ENCODE measurements at places on chromosomes 2 and 18.

- ATAC-seq: no peak
Measured at GRCh38 chr2:128354726-128355470, 36.2 kb upstream of the HS6ST1 start.

- ATAC-seq: no peak
Measured at GRCh38 chr18:995629-996028, 91.0 kb downstream of the ADCYAP1 start.

GRCh38 chr2:133158024-133158423, 410.2 kb downstream of the NCKAP5 start:
- no peak for ATAC-seq

GRCh38 chr2:101294861-101295260, 13.6 kb downstream of the RNF149 start:
- ATAC-seq: no peak

DNA sequence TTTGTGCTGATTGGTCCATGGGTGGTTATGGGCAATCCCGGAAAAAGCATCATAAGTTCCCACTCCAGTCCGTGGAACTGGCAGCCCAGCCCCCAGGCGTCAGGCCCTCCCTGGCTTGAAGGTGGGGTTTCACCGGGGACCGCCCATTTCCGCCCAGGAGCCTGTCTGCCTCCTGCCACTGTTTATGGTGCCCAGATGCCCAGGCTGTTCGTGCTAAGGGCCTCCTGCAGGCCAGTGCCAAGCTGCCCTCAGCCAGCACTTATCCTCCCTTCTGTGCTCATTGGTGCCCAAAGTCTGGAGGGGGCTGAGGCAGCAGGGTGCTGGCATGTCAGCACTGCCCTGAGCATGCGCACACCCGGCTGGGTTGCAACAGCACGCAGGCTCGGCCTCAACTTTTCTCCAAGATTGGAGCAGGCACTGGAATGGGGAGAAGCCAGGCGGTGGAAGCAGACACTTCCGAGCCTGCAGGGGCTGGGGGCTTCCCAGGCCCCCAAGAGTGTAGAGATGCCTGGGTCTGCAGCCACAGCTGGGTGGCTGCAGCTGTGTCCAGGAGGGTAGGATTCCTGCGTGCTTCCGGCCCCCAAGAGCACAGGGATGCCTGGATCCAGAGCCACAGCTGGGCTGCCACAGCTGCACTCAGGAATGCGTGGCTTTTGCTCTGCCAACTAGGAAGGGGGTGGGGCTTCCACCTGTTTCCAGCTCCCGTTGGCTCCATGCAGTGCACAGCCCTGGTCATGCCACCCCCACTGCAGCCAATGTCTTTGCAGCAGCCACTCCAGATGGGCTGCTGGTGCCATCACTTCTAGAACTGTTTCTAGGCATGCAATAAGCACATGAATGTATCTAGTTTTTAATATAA, 74.0 kb downstream of the AGPS start:
- no peak for ATAC-seq

DNA sequence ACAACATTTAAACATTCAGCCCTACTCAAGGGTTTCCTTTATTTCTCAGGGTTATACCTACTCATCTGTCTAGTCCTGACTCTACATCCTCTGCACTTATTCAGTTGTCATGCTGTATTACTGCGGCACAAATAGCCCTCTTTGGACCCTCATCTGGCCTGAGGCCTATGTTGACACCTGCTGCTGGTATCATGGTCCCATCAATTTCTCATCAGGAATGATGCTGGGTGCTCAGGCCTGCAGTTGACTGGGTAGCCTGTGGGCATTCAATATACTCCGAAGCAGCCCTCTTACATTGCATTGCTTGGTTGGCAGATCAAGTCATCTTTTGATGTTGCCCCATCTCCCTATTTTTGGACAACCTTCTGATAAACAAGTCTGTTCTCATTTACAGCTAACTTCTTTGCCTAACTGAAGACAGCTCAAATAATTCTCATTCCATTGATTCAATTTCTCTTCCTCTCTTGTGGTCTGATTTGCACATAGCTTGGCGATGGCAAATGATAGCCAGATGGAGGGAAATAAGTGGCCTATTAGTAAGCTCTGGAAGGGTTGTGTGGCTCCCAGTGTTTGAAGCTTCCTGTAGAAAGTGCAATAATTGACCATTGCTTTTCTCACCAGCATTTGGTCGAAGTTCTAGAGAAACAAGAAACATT, 19.1 kb upstream of the MC4R start:
- no peak for ATAC-seq

- peak; percentile 20 for ATAC-seq
Measured at GRCh38 chr2:217993138-217993537, 9.7 kb downstream of the TNS1 start.

DNA sequence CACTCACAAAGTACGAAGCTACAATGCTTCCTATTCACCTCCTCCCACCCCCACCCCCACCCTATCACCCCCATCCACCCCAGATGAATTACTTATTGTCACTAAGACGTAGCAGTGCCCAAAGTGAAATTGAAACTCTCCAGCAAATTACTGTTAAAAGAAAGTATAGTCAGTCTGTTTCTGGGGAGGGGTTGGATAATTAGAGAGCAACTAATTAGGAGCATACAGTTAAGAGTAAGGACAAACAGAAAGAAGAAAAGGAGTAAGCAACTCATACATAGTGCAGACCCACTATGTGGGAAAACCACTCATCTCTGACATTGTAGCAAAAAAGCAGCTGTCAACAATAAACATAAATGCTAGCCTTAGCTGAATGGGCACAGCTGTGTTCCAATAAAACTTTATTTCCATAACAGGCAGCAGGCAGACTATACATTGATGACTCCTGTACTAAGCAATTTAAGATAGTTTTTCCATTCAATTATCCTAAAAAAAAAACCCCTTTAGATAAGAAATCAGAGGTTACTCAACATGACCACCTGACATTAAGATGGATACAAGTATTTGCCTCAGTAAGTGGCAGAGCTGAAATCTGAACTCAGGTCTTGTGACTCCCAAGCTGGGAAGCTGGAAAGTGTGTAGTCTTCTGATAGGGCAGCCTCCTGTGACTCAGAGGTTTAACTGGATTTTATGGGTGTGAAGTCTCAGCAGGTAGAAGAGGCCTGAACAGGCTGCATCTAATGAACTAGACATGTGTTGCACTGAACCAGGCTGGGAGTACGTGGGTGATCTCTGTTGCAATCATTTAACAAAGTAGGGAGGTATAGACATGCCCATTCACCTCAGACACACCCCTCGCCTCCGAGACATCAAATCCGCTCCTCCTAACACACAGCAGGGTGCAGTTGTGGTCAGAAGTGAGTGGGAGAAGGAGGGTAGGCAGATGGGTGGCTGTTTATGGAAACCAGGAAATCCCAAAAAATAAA, 171.8 kb upstream of the KLF7 start:
- ATAC-seq: peak; percentile 51

DNA sequence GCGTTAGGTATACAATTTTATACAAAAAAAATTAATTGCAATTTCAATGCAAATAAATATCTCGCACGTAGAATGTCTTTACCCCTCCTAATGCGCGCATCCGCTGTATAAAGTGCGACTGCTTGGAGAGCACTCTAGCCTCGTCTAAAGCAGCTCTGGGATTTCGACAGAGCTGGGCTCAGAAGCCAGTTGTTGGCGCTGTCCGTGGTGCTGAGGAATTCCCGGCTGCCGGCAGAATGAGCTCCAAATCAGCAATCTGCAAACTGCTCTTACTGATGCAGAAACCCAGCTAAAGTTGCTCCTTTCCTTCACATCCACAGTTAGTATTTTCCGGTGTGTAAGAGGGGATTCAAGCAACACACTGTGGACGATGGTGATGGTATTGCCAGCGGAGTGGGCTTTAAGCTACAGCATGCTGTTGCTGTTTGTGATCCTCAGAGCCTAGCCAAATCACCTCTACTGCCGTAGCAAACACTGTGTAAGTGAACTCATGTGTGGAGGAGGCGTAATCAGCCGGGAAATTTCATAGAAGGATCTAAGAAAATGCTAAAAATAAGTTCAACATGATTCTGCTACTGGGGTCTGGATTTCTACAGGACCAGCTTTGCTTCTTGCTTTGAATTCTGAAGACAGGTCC, at the start of gene VWC2L:
VWC2L (plus strand) TSS at position 137 of the 637 bp plus-strand sequence. CDS start 3,140 bp downstream, outside the sequence.
- ATAC-seq: no peak

DNA sequence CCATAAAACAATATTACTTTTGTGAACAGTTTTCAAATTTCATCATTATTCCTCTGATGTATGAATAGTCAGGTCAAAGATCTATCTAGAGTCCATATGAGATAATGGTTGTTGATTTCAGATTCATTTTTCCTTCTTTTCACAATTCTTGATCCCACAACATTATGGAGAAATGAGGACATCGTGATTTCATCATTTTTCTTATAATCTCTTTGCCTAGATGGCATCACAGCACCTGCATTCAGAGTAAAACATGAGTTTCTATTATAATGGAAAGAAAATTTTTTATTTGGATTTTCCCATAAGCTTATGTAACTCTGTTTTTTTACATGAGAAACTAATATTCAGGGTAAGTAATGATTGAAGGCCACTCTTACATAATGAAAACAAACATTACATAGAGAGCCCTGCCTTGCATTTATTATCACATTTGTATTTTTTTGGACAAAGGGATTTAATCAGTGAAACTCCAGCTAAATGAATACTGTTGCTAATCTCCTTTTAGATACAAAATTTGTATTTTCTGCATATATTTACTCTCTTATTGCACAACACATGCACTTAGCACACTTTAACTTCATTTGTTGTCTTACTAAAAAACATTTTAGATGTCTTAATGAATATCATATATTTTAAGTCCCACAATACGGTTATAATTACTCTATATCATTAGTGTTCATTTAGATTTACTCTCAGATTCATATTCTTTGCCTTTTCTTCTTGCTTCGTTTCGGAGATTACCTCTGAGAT, 188.4 kb upstream of the KYNU start:
- no peak for ATAC-seq

DNA sequence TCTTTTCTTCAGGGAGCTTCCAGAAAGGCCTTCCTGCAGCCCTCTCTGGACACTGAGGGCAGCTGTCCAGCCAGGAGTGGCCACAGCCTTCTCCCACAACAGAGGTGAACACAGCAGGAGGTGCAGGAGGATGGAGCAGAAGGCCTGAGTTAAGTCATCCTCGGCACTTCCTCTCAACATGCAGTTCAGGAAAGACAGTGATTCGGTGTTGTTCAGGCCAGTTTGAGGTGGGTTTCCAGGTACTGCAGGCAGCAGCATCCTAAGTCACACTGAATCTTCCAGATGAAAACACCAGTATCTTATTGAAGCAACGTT, 225.3 kb upstream of the PXDN start:
- ATAC-seq: no peak

DNA sequence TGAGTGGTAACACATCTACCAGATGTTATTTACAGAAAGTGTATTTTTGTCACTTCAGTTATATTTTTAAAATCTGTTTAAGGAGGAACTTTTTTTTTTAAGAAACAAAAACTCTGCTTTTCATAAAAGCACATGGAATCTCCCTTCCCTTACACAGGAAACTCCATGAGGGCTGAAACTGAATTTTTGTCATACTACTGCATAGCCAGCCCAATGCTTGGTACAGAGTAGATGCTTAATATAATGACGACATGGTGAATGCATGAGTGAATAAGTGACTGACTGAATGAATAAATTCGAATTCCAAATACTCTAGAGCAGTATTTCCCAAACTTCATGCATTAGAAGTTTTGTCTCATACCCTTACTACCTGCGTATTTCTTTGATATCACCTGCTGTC, 86.5 kb downstream of the ROCK2 start:
- no peak for ATAC-seq

DNA sequence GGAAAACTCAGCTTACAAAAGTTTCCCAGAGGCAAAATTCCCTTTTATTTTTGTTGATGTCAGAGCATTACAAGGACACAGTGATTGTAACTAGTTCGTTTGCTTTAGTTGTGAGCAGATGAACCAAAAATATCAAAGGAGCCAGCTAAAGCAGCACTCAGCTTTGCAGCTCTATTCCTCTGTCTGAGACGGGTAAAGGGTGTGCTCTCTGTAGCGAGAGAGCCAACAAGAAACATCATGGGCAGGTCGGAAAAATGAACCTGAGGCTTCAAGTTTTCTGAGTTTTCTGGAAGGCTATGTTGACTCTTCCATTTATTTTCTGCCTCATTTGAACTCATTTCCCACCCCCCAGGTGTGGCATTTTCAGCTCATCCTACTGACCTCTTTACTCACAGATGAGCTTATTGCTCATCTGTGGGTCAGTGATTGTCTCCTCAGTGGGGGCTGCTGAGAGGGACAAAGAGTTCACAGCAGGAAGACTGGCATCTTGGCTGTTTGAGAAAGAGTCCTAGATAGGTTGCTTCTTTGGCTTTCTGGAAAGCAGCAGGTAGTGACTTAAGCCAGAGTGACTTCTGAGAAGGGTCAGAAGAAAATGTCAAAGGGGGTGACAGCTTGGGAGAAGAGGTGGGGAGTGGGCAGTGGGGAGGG, 66.6 kb upstream of the EPC2 start:
- no peak for ATAC-seq

All from activated CD4-positive, CD25-positive, alpha-beta regulatory T cell treated with anti-CD3 and anti-CD28 coated beads, Interleukin-2, amount 50 U/mL, for 24 hours (primary cell).